SK-N-SH (cell line): ENCODE measurements at places on chromosomes 2 and 18.

DNA sequence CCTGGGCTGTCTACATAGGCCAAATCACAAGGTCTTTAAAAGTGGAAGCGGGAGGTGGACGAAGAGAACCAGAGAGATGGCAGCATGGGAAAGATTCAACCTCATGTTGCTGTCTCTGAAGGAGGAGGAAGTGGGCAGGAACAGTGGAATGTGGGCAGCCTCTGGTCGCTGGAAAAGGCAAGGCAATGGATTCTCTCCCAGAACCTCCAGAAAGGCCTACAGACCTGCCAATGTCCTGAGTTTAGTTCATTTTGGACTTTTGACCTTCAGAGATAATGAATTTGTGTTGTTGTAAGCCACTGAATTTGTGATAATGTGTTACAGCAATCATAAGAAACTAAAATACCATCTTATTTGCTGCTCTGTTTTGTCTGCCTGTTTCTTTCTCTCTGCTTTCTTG is 122.5 kb downstream of the RNF152 start:
- H3K36me3 ChIP-seq = no peaks in the 10 kb centered on the region
- DNase-seq = no peak
- no peaks in the 10 kb centered on the region for H3K27me3 ChIP-seq
- H3K27ac ChIP-seq = no peak overlapping the region

DNA sequence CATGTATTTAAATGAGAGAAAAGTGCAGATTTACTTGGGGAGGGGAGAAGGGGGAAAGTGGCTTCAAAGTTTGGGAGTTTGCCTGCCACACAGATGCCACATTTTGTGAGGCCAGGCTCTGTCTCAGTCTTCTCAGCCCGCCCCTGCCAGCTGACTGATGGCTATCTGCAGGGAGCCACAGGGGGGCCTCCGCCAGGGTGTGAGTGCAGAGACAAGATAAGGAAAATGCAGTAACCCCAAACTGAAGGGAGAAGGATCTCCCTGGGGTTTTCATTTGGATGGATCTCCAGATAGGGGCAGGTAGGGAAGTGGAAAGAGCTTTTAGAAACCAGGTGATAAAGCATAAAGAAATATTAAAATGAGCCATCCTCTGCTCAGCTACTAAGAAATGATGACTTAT is 128.8 kb downstream of the ZNF521 start:
- peaks cover 25% of the 10 kb centered on the region; the same call in 1 of the 2 replicates for H3K36me3 ChIP-seq
- no peaks in the 10 kb centered on the region for H3K27me3 ChIP-seq
- peak; percentile 20 for DNase-seq
- H3K4me3 ChIP-seq = no peak overlapping the region

GRCh38 chr2:223760838-223761502 is 76.4 kb downstream of the AP1S3 start:
- no peaks in the 10 kb centered on the region for H3K36me3 ChIP-seq
- H3K4me3 ChIP-seq = no peak overlapping the region
- H3K4me1 ChIP-seq = peaks cover 26% of the 10 kb centered on the region; the same call in 1 of the 2 replicates
- no peaks in the 10 kb centered on the region for H3K27me3 ChIP-seq
- peak; percentile 20 for DNase-seq

DNA sequence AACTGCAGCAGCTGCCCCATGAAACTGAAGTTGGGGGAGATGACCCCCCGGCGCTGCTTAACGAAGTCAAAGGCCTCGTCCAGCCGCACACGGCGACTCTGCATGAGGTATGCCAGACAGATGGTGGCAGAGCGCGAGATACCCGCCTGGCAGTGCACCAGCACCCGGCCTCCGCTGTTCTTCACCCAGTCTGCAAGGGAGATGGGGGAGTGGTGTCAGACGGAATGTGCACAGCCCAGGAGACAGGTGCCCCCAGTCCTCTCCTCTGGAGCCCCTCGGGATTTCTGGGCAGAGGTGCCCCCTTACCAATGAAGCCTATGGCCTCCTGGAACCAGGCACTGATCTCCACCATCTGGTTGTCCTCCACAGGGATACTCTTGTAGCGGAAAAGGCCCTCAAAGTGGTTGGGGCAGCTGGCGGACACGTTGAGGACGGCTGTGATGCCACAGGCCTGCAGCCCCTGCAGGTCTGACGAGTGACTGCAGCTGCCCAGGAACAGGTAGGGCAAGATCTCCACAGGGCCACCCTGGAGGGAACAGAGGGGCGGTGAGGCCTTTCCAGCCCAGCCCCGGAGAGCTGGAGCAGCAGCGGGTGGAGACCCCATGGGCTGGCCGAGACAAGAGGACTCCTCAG is 1.3 kb downstream of the DUSP2 start:
- H3K27me3 ChIP-seq = no peaks in the 10 kb centered on the region
- H3K4me3 ChIP-seq = no peak overlapping the region
- DNase-seq = no peak

- H3K36me3 ChIP-seq = no peaks in the 10 kb centered on the region
- H3K27me3 ChIP-seq = peaks cover 26% of the 10 kb centered on the region; the same call in 1 of the 2 replicates
- no peak overlapping the region for H3K27ac ChIP-seq
- no peak overlapping the region for H3K4me3 ChIP-seq
- H3K4me1 ChIP-seq = peaks cover 6% of the 10 kb centered on the region
- DNase-seq = no peak
These were observed 4.2 kb upstream of the IWS1 start for GRCh38 chr2:127530245-127531140.

GRCh38 chr18:78799382-78800089 is 180.1 kb upstream of the SALL3 start:
- H3K4me1 ChIP-seq = no peaks in the 10 kb centered on the region
- no peak overlapping the region for H3K4me3 ChIP-seq
- H3K36me3 ChIP-seq = no peaks in the 10 kb centered on the region
- H3K27ac ChIP-seq = no peak overlapping the region
- peaks cover 11% of the 10 kb centered on the region; the same call in 1 of the 2 replicates for H3K27me3 ChIP-seq

GRCh38 chr2:6535572-6535971 is 330.1 kb downstream of the CMPK2 start:
- H3K27me3 ChIP-seq = no peaks in the 10 kb centered on the region
- no peaks in the 10 kb centered on the region for H3K36me3 ChIP-seq
- no peak for DNase-seq
- no peak overlapping the region for H3K4me3 ChIP-seq
- no peaks in the 10 kb centered on the region for H3K4me1 ChIP-seq

GRCh38 chr2:215410932-215411285 is 25.0 kb downstream of the FN1 start:
- peak overlapping the region; percentile 61; the same call in 1 of the 2 replicates for H3K27ac ChIP-seq
- peaks cover 49% of the 10 kb centered on the region; the same call in 1 of the 2 replicates for H3K36me3 ChIP-seq
- DNase-seq = no peak
- H3K4me1 ChIP-seq = peaks cover 50% of the 10 kb centered on the region

- H3K4me1 ChIP-seq = peaks cover 5% of the 10 kb centered on the region; the same call in 1 of the 2 replicates
- no peak for DNase-seq
- H3K27ac ChIP-seq = no peak overlapping the region
- H3K36me3 ChIP-seq = no peaks in the 10 kb centered on the region; the same call in 1 of the 2 replicates
- H3K27me3 ChIP-seq = no peaks in the 10 kb centered on the region
These were observed 75.1 kb downstream of the PLEKHM3 start for GRCh38 chr2:207950063-207950760.

GRCh38 chr2:105746177-105747080 is 1.7 kb downstream of the NCK2 start:
- H3K36me3 ChIP-seq = peaks cover 1% of the 10 kb centered on the region; the same call in 1 of the 2 replicates
- H3K4me3 ChIP-seq = peak overlapping the region; percentile 95
- H3K27me3 ChIP-seq = no peaks in the 10 kb centered on the region

GRCh38 chr18:59267503-59268126 is 5.6 kb downstream of the RAX start:
- H3K4me1 ChIP-seq = peaks cover 4% of the 10 kb centered on the region; the same call in 1 of the 2 replicates
- H3K36me3 ChIP-seq = no peaks in the 10 kb centered on the region
- peaks cover 98% of the 10 kb centered on the region for H3K27me3 ChIP-seq
- DNase-seq = peak; percentile 41

DNA sequence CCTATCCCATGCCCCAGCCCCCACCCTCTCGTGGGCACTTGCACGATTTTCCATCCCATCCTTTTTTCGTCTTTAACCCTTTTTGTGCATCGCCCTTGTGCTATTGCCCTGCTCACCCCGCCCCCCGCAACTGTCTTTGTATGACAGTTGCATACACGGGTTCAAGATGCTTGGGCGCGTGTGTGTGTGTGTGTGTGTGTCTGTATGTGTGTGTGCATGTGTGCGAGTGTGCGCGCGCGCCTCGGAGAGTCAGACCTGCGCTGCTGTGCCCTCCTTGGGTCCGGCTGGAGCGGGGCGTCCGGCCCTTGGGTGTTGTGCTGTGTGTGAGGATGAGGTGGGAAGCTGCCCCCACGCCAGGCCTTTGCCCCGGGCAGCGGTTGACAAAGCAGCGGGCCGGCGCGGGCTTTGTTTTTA is 230.7 kb downstream of the HAUS1 start:
- peaks cover 11% of the 10 kb centered on the region; the same call in 1 of the 2 replicates for H3K4me1 ChIP-seq

DNA sequence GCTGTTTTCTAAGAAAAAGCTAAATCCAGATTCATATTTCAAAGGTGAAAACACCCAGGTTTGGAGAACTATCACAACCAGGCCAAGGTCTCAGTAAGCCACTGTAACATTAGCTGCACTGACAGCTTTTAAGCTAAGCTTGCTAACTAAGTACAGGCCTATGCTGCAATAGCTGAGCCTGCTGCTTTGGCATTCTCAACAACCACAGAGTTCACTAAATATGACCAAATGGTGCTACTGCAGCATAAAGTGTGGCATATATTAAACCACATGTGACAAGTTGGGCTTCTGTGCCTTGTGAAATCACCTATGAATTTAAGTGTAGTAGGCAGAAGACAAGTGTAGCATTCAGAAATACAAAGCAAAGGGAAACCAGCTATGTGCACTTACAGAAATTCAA is 206.7 kb downstream of the TCF4 start:
- DNase-seq = no peak
- H3K4me3 ChIP-seq = no peak overlapping the region
- peaks cover 2% of the 10 kb centered on the region; the same call in 1 of the 2 replicates for H3K36me3 ChIP-seq
- H3K4me1 ChIP-seq = no peaks in the 10 kb centered on the region
- no peak overlapping the region for H3K27ac ChIP-seq

- H3K36me3 ChIP-seq = no peaks in the 10 kb centered on the region
- no peak for DNase-seq
- H3K4me1 ChIP-seq = peaks cover 3% of the 10 kb centered on the region; the same call in 1 of the 2 replicates
- no peak overlapping the region for H3K27ac ChIP-seq
- no peaks in the 10 kb centered on the region; the same call in 1 of the 2 replicates for H3K27me3 ChIP-seq
These were observed 120.7 kb downstream of the INHBB start for GRCh38 chr2:120466704-120467054.

DNA sequence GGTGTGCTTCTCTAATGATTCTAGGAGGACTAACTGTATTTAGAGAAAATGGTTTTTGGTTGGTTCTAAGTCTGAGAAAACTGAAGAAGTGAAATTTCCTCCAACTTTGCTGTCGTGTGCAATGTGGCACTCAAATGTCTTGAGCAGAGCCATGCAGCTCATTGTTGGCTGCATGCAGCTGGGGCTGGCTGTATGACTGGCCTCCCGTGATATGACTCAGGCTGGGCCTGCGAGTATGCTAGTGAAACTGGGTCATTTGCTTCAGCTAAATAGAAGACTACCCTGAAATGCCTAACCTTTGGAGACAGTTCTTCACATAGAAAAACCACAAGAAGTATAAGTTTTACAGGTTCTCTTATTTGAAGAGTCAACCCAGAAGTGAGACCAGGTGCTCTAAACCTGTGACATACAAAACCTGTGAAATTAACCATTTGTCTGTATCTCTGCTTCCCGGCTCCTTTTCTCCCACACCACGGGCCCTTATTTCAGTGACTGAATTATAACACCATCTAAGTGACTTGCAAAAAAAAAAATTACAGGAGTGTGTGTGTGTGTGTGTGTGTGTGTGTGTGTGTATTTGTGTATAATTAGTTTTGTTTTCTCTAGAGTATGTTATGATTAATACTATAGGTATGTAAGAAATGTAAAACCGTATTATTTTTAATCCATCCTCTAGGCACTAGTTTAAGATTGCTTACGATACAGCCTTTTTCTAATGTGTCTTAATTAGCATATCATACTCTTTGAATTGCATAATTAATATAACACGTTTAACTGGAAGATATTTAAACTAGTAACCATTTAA is 15.9 kb downstream of the POLI start:
- no peaks in the 10 kb centered on the region for H3K27me3 ChIP-seq
- no peak overlapping the region for H3K4me3 ChIP-seq
- H3K27ac ChIP-seq = no peak overlapping the region

DNA sequence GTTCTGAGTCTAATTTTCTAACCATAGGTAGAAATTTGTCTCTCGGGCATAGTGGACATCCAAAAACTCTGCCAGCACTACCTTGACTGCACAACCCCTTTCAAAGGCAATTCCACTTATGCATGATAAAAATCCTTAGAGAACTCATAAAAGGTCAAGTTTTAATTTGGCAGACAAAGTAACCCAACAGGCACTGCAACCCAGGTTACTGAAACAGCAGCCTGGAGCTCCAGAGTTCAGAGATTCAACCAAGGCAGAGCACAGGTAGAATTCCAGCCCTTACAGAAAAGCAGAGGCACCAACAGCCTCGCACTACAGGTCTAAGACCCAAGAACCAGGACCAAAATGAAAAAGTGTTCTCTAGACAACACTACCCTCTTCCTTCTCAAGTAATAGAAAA is 1.8 kb downstream of the DTNB start:
- peaks cover 9% of the 10 kb centered on the region; the same call in 1 of the 2 replicates for H3K4me1 ChIP-seq
- H3K27ac ChIP-seq = no peak overlapping the region
- no peaks in the 10 kb centered on the region for H3K36me3 ChIP-seq
- DNase-seq = no peak
- no peak overlapping the region for H3K4me3 ChIP-seq
- no peaks in the 10 kb centered on the region for H3K27me3 ChIP-seq

GRCh38 chr2:181153886-181154285 is 173.5 kb downstream of the UBE2E3 start:
- DNase-seq = no peak
- H3K27ac ChIP-seq = no peak overlapping the region
- no peak overlapping the region for H3K4me3 ChIP-seq

- DNase-seq = no peak
- no peaks in the 10 kb centered on the region for H3K27me3 ChIP-seq
- peaks cover 11% of the 10 kb centered on the region for H3K4me1 ChIP-seq
These were observed 43.1 kb downstream of the RMP24 start for GRCh38 chr18:36015629-36016028.

GRCh38 chr18:31247574-31248199 is 70.3 kb upstream of the DSG1 start:
- no peak overlapping the region for H3K4me3 ChIP-seq
- no peak for DNase-seq
- H3K4me1 ChIP-seq = no peaks in the 10 kb centered on the region

DNA sequence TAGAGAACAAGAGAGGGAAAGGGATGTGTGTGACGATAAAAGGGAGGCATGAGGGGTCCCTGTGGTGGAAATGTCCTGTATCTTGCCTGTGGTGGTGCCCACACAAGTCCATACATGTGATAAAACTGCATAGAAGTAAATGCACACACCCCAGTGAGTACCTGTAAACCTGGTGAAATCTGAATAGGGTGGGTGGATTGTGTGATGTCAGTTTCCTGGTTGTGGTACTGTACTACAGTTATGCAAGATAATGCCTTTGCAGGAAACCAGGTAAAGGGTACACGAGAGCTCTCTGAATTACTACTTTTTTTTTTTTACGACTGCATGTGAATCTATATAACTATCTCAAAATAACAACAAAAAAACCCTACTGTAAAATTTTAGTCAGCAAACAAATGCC is 22.1 kb downstream of the SERPINE2 start:
- H3K36me3 ChIP-seq = peaks cover 6% of the 10 kb centered on the region
- H3K4me1 ChIP-seq = no peaks in the 10 kb centered on the region
- no peak for DNase-seq
- H3K27me3 ChIP-seq = no peaks in the 10 kb centered on the region

- H3K36me3 ChIP-seq = no peaks in the 10 kb centered on the region
- no peak overlapping the region for H3K4me3 ChIP-seq
- no peak for DNase-seq
- no peaks in the 10 kb centered on the region for H3K4me1 ChIP-seq
- no peak overlapping the region for H3K27ac ChIP-seq
- H3K27me3 ChIP-seq = no peaks in the 10 kb centered on the region
These were observed 6.8 kb upstream of the ARHGAP25 start for GRCh38 chr2:68727683-68728375.
